ENCODE measurements at places on chromosomes 4 and X.
A peak's percentile ranks its signal among the peaks of the same experiment; 100 is the strongest.

- DNase-seq: no peak
Measured at GRCh38 chr4:182808673-182809416, 108.3 kb downstream of the DCTD start.

DNA sequence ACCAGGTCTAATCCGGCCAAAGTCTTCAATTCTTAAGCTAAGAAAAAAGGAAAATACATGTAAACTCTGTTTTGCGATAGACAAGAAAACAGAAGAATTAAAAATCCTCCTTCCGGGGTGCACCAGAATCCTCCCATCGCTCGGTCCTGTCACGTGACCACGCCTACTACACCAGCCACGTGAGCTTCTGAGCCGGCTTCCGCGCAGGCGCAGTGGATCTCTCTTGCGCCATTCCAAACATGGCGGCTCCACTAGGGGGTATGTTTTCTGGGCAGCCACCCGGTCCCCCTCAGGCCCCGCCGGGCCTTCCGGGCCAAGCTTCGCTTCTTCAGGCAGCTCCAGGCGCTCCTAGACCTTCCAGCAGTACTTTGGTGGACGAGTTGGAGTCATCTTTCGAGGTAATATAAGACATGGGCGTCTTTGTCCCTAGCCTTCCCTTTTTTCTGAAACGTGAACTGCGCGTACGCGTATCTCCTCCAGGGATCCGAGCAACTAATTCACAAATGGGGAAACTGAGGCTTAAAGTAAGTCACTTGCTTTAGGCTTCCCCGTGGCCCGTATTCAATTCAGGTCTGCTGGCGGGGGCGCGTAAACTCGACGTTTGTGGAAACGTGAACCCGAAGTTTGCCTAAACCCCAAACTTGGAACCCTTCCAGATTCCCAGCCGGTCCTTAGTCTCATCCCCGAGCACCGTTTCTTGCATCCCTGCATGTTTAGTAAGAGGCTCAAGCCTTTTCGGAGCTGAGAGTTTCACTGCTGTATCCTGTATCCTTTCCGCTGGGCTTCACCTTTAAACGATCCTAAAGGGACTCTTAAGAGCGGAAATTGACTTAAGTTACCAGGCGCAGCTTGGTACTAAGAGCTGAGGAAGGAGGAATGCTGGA, at the start of gene MED28:
Gene MED28, plus strand, starts transcription at position 226 of the 884 bp plus-strand sequence. Its CDS starts 14 bp downstream, at position 240.
- peak; percentile 90 for DNase-seq

- no peak for DNase-seq
Measured at GRCh38 chr4:152634110-152634760, 45.6 kb downstream of the TMEM154 start.

- DNase-seq: no peak
Measured at GRCh38 chrX:37871626-37872302, 24.4 kb upstream of the DYNLT3 start.

DNA sequence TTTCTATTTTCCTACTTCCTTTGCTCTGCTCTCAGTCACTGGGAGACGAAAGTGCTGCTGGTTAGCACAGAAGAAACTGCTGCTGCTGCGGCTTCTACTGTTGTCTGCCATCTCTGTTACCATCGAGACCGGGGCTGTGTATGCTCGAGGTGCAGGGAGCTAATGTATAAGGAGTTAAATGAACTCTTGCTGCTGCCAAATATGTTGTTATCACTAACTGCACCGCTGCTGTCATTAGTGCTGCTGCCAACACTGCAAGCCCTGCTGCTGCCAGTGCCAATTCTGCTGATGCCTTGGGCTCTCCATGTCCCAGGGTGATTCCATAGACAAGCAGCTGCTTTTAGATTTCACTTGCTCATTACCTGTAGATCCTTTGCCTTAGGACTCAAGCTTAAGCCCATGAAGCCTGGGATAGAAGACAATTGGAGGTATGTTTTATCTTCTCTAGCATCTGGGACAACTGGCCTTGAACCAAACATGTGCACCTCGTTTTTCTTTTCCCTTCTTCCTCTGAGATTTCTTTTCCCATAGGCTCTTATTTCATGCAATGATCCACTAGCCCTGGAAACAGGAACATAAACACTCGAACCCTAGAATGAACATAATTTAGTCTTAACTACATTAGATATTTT, 107.8 kb downstream of the CCSER1 start:
- DNase-seq: no peak

DNA sequence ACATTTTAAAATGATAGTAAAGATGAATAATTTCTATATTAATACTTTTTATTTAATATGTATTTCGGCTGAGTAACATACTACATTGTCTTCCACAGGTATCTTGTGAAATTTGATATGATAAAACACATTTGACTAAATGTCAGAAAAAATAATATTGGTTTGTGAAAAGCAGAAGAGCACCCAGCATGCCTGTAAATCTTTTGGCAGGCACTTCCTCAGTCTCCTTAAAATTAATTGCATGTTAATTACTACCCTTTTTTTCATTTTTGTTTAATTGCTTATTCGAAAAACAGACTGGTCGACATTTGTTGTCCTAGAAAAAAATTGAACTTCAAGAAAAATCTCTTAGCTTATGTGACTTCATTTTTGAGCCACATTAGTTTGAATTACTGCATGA, 40.6 kb downstream of the CLCN3 start:
- no peak for DNase-seq

GRCh38 chr4:87342872-87343271, 20.2 kb upstream of the HSD17B13 start:
- DNase-seq: no peak

GRCh38 chr4:111388561-111388960, 756.7 kb upstream of the FAM241A start:
- no peak for DNase-seq

DNA sequence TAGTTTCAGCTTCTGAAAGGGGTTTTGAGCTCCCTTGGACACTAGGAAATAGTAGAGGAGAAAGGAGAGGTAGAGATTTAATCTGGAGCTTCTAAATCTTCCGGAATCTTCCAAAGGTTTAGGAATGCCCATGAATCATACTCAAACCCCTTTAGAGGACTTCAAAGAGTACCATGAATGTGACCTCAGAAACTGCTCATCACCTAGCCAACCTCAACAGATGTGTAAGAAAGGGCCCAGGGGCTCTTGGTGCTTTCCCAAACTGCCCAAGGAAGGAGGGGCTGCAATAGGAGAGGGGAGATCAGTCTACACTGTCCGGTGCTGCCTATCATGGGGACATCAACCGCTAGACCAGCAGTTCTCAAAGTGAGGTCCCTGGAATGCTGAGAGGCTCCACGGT, 109.1 kb downstream of the RBM47 start:
- DNase-seq: no peak

DNA sequence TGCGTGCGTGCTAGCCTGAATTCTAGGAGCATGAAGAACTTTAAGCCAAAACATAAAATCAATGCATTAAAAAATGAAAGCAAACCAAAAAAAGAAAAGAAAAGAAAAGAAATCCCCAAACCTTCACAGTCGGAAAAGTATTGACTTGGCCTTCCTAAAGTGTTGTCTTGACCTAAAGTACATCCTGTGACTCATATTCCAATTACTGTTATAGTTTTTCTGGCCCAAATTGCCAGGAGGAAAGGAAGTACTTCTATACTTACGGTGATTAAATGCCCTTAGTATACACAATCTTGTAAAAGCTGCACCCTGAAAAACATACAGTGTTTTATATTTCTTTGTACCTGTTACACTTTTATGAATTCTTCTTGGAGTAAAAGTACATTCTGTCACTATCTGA, 512.8 kb downstream of the ANKRD50 start:
- DNase-seq: no peak

DNA sequence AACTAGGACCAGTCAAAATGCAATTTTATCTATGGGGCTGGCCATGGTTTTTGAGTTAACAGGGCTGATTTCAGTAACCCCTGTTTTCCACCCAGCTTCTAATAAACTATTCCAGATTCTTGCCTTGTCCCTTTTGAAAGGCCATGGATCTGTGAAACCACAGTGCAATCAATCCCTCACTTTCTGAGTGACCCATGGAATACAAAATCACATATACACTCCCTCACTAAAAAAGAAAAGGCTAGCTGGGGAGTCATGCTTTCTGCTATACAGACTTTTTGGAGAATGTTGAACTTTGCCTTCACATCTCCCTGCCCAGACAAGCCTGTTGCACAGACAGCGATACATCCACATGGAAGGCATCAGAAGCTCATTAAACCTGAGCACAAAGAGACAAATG, 47.9 kb downstream of the MAD2L1 start:
- no peak for DNase-seq

DNA sequence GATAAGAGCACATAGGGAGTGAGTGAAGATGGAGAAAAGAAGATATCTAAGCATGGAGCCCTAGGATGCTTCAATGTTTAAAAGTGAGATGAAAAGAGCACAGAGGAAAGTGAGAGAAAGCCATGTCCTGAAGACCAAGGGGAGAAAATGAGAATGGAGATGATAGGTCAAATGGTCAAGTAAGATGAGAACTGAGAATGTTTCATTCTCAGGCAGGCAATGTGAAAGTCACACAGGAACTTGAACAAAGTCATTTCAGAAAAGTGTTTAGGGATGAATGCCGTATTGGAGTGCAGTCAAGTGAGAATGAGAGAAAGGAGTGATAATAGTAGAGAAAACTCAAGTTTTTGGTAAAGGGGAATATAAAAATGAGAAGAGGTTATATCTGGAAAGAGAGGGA, 148.7 kb upstream of the PTCHD1 start:
- no peak for DNase-seq

GRCh38 chr4:176359590-176359989, 39.8 kb downstream of the SPCS3 start:
- DNase-seq: no peak

GRCh38 chr4:12679217-12679616, 804.9 kb downstream of the RAB28 start:
- no peak for DNase-seq

DNA sequence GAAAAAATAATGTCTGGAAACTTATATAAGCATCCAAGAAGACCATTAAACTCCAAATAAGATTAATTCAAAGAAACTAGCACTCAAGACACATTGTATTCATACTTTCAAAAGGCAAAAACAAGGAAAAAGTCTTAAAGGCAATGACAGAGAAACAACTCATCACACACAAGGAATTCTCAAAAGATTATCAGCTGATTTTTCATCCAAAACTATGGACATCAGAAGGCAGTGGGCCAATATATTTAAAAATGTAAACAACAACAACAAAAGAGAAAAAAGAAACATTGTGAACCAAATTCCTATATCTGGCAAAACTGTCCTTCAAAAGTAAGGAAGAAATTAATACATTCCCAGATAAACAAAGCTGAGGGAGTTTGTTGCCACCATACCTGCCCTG, 711.4 kb upstream of the GALNTL6 start:
- DNase-seq: no peak

GRCh38 chr4:35771571-35771970, 472.7 kb downstream of the ARAP2 start:
- no peak for DNase-seq

- DNase-seq: no peak
Measured at GRCh38 chr4:83251447-83251830, 33.2 kb downstream of the COQ2 start.

DNA sequence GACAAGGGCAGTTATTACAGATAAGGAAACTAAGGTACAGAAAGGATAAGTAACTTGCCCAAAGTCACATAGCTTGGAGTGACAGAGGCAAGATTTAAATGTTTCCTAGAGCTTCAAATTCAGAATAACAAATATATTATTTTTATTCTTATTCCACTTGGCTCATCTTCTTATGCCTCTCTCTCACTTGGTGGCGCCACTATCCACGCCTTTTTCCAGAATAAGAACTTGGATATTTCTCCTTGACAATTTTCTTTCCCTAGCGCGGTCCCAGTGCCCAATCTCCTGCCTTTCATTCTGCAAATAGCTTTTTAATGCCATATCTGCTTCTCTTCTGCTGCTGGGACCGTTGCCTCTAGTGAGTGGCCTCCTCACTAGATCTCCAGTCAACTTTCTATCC, 78.5 kb downstream of the MSN start:
- DNase-seq: no peak

DNA sequence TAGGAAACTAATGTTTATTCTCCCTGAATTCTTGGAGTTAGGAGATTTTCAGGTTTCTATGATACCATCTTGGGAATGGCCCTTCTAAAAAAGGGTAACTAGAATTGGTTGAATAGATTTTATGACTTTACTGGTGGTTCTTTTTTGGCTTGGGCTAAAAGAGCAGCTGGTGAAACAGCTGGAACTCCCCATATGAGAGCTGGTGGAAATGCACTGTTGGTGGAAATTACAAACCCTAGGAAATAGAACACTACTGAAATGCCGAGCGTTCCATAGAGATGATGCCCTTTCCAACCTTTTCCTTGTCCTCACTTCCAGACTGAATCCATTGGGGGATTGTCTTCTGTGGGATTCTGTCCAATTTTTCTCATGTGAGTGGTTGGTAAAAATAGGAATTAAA, 139.5 kb downstream of the STIM2 start:
- DNase-seq: no peak

GRCh38 chrX:98068024-98068580, 1184.4 kb downstream of the RPA4 start:
- DNase-seq: no peak

DNA sequence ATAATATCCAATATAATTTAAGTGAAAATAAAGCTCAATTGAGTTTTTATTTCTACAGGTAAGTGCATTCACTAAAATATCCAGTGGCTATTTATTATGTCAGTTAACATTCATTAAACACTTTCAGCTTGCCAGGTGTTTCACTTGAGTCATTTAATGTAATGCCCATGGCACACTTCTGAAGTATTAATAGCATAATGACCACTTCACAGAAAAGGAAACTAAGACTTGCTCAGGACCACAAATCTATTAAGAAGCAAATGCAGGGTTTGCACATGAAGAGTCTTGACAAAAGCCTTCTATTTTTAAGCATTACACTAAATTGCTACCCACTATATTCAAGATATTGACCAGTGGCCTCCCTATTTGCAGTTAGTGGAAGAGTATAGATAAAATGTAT, 612.7 kb downstream of the KCTD8 start:
- DNase-seq: no peak

DNA sequence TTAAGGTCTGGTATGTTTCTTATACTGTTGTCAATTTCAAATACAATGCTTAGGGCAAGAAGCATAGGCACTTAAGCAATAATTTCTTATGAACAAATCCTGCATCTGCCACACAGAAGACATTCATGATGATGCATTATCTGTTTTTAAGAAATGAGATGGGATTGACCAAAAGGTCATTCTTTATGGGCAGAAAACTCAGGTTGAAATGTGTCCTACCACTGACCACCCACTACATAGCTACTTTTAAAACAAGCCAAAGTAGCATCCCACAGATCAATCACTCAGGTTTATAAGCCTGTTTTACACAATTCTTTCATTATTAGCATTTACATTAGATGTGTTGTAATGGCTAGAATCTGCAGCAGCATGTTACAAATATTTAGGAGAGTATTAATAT, 617.8 kb downstream of the PCDH7 start:
- no peak for DNase-seq

DNA sequence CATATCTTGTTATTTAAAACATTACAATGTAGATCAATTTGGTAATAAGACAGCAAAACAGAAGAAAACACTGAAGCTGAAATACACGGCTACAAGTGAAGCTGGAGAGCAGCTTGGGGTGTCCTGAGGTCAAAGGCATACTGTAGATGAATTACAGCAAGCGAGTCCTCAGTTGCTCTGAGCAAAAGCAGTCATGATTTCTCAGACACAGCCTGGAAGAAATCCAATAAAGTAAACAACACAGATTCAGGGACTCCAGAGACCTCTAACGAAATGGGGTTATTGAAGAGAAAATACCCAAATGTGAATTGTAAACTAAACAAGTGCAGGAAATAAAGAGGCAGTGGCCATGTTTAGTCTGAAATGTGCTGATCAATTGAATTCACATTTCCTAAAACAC, 324.4 kb downstream of the CAMK2D start:
- no peak for DNase-seq

- no peak for DNase-seq
Measured at GRCh38 chrX:130080791-130081367, 29.4 kb downstream of the ELF4 start.

- no peak for DNase-seq
Measured at GRCh38 chr4:114941503-114941902, 171.9 kb downstream of the NDST4 start.
